Activated naive CD8-positive, alpha-beta T cell treated with anti-CD3 and anti-CD28 coated beads for 36 hours (primary cell): ENCODE measurements at places on chromosomes 6 and 20. TPM values are rescaled to one million over a fixed set of nuclear protein-coding genes. Genes with fewer than 3 reads are reported as not detected.

Gene SRSF12
- total RNA-seq = 0.74 TPM

Gene RIN2
- total RNA-seq = not detected

Gene BNIP5
- total RNA-seq = not detected

- no peak for DNase-seq
These were observed 27.4 kb downstream of the GLP1R start for GRCh38 chr6:39075807-39076622.

- DNase-seq = no peak
These were observed 654.1 kb upstream of the MARCKS start for GRCh38 chr6:113202852-113203714.

DNA sequence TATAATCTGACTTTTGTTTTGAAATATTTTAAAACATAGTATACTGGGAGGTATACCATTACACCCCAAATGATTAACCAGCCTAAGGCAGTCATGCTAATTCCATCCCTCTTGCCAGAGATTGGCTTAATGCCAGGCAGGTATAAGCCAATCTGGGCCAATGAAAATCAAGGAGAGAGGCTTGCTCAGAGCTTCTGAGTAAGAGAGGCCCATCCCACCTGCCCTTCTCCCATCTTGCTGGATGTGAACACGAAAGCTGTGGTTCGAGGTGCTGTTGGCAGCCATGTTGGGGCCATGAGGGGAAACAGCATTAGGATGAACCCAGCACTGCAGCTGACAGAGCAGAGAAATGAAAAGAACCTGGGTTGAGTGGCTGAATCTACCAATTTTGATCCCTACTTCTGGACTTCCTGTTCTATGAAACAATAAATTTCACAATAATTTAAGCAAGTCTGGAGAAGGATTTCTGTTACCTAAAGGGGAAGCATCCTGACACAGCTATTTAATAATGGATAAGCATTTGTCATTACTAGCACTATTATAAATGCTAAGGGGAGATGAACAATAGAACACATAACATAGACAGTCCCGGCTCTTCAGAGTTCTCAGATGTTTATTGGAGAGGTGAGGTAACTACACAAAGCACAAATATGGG lies 152.3 kb downstream of the CDC5L start:
- DNase-seq = no peak

GRCh38 chr6:70072540-70073179 lies 206.3 kb downstream of the COL19A1 start:
- no peak for DNase-seq
